ENCODE measurements at places on chromosomes 2 and 18.

DNA sequence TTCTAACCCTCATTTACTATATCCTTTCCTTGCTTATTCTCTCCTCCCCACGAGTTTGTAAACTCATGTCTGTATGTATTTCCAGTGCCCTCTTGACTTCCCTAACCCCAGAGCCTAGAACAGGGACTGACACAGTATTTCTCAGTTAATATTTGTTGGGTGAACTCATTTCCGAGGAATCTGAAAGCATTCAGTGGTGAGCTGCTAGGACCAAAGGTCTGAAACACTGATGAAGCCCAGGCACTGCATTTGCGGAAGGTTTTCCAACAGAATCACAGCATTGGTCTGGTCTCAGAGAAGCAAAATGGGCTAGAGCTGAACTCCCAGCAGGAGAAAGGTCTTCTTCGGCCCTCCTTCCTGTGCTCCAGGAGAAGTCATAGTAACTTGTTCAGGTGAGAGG is 56.8 kb downstream of the SOX11 start:
- DNase-seq, result no peak

DNA sequence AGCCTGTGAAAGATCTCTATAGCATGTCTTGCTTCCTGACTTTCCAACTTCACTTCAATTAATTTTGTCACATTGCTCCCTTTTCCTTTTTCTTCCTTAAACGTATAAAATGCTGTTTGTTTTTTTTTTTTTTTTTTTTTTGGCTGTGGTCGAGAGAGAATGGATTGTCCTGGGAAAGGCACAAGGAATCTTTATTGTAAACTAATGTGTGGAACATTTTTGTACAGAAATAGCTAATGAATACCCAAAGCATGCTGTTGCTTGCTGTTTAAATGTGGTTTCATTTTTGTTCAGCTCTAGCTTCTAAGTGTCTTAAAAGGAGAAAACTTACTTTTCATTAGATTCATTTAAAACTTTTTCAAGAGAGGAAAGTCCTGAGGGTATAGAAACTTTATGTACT is 105.5 kb downstream of the GPD2 start:
- DNase-seq, result no peak

GRCh38 chr2:201906777-201907562 is 100.6 kb downstream of the CDK15 start:
- DNase-seq, result no peak

GRCh38 chr2:112579241-112579640 is 5.2 kb upstream of the CHCHD5 start:
- no peak for DNase-seq

DNA sequence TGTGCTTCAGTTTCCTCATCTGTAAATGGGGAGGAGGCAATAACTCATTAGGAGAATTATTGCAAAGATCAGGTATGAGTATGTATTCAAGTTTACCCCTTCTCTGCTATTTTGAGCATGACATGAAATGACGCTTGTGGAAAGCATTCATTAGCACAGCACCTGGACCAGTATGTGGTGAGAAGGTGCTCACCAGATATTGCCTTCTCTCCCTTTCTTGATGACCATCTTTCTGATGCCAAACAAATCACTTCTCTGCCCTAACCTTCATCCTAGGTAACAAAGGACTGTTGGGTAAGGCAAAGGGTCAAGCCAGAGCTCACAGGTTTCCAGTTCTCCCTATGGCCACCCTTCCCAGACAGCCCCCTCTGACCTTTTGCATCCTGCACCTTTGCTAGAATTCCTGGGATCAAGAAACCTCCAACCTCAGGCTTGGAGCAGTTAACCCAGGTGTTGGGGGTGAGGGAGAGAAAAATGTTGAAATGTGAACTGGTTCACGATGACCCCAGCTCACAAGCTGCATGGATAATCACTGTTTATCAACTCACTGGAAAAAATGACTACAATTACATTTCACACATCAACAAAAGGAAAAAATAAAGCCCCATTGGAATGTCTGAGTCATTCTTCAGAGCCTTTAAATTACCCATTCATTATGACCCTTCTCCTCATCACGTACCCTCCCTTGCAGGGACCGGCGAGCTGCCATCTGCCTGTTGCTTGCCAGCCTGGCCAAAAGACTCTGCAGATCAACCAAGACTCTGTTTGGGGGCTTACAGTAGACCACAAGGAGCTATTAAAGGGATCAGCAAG is 41.6 kb downstream of the LBH start:
- DNase-seq, result no peak

DNA sequence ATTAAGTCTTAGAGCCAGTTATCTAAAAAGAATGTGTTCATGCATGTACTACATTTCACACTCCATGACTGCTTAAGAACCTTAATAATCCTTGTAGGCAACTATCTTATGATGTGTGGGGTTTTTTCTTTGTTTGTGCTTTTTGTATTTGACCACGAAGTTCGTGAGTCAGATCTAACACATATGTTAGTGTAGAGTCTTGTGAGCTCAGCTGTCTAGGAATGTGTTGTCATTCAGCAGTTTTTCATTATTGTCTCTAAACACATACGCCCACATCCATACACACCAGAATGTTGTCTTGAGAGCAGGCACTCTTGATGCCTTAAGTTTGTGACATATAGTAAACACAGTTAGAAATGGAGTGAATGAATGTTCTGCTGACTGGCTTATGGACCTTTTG is 38.4 kb downstream of the CAB39 start:
- no peak for DNase-seq

- DNase-seq, result no peak
These were observed 39.0 kb upstream of the SIX3 start for GRCh38 chr2:44902217-44903137.

DNA sequence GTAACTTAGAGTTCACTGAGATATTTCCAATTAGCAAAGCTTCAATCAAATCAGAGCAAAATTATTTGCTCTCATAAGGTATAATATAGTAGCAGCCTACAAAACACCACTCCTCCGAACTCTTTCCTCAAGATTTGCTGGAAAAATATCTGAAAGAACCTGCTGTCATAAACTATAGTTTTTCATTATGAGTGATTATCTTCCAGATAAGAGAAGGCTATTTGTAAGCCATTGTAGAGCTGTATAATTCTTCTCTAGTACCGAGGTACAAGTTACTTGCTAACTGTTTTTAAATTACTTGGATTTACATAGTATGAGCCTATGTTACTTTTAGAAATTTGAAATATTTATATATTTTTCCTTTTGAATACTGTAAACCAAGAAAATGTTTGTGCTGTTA is 2.1 kb downstream of the NDC80 start:
- DNase-seq, result no peak

GRCh38 chr2:149487189-149487588 is 100.4 kb downstream of the MMADHC start:
- no peak for DNase-seq

GRCh38 chr2:176745543-176746200 is 466.9 kb upstream of the HNRNPA3 start:
- DNase-seq, result no peak

GRCh38 chr2:206217166-206217565 is 57.3 kb upstream of the ZDBF2 start:
- DNase-seq, result no peak

DNA sequence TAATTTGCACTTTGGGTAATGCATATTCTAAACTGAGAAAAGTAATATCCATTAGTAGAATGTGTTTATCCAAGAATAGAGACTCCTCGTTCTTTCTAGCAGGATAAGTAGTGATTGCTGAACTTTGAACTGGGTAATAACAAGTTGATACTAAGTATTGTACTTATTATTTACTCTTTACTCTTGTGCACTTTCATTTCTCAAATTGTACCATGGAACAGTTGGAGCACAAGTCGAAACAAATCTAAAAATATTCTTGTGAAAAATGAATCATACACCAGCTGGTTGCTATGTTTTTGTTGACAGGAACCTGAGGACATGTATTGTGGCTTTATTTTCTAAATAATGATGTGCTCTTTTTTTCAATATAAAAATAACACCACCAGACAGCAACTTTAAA is 111.9 kb downstream of the RGPD3 start:
- DNase-seq, result no peak

- no peak for DNase-seq
These were observed 2.2 kb downstream of the MMADHC start for GRCh38 chr2:149585166-149585885.

- DNase-seq, result no peak
These were observed 47.4 kb downstream of the FSIP2 start for GRCh38 chr2:185785851-185786473.

GRCh38 chr18:10070561-10071000 is 156.8 kb downstream of the VAPA start:
- no peak for DNase-seq

DNA sequence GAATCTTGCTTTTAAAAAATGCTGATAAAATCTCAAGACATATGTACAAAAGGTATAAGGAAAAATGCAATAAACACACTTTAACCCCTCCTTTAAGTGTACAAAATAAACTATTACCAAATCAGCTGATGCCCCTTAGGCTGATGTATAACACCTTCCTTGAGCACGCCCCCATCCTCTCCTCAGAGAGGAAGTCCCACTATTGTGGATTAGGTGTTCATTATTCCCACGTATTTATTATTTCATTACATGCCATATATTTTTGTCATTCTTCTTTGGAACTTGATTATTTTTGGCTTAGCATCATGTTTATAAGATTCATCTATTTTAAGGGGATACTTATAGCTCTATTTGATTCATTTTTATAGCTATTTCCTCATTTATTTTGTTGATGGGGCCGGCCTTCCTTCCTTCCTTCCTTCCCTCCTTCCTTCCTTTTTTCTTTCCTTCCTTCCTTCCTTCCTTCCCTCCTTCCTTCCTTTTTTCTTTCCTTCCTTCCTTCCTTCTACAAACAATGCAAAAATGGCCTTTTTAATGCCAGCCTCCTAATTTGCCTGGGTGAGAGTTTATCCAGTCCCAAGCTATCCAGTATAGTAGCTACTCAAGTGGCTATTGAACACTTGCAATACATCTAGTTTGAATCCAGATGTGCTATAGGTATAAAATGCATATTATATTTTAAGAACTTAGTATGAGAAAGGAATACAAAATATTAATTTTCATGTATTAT is 4.0 kb downstream of the SERPINB13 start:
- DNase-seq, result no peak

DNA sequence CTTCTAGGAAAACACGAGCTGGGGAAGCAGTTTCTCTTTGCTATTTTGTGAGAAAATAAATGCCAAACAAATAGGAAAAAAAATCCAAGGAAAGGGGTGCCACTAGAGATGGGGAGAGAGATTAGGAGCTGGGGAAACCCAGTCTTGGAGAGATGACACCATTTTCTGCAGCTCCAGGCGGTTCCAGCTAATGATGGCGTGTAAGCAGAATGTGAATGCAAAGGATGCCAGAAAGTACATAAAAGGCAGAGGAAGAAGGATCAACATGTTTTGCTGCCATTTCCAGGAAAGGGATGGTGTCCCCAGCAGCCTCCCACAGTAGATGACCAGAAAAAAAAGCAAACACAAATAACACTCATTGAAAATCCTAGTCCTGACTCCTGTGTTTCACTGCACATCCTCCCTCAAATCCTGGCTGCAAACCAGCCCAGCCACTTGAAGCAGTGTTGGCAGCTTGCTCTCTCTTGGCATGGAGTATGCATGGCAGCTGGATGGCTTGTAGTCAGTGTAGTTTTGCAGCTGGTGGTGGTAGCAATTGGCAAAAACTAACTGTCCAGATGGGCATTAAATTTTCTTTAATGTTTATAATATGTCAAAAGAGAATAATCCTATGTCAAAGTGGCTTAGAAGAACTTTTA is 93.6 kb downstream of the FTCDNL1 start:
- peak; percentile 83 for DNase-seq

DNA sequence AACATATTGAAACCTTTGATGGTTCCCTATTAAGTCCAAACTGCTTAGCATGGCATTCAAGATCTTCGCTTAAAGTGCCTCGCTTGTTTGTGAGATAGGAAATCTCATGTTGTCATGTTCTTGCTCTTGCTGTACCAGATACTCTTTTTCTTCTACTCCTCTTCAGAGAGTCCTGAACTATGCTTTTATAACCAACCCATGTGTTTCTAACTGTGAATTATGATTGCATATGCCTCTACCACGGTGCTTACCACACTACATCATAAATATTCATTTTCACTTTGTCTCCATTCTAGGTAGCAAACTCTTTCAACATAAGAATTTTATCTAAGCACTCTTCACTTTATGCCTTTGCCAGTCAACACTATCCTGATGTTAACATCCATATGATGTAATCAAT is 23.6 kb downstream of the STAT4 start:
- DNase-seq, result no peak

DNA sequence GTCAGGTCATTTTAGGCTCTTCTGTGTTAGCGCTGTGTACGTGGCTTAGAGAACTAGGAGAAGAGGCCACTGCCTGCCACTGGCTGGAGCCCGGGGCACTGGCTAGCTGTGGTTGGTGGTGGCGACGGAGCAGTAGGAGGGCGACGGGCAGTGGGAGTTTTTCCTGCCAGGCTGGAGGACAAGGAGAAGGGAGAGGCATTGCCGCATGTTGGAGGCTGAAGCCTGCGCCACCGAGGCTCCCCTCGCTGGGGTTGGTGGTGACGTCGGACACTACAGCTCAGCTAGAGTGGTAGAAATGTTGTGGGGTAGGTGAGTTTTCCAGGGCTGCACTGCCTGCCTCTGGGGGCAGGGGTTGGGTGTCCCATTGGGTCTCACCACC is 41.7 kb upstream of the IMP4 start:
- DNase-seq, result no peak

DNA sequence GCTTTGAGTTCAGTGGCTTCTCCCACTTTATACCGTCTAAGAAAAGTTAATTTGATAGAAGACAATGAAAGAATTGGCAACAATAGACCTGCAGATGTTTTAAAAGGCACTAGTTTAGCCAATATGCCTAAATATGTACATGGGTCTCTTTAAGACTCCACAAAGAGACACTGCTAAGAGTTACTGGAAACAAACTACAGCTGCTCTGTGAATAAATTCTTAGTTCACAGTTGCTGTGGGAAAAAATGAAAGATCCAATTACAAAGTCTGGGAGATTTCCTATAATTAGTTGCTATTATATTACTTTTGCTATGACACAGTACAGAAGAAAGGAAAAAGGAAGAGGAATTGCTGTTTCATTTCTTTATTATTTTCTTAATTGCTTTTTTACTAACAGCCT is 34.3 kb downstream of the SCN9A start:
- no peak for DNase-seq

- DNase-seq, result no peak
These were observed 4.8 kb downstream of the REEP1 start for GRCh38 chr2:86332654-86333053.

- no peak for DNase-seq
These were observed 132.1 kb upstream of the STON1 start for GRCh38 chr2:48397846-48398245.

GRCh38 chr2:72917877-72918553 is 696 bp downstream of the EMX1 start:
- DNase-seq, result no peak

GRCh38 chr2:235694721-235695601 is 201.1 kb downstream of the AGAP1 start:
- DNase-seq, result no peak

- DNase-seq, result no peak
These were observed 134.9 kb upstream of the NDUFV2 start for GRCh38 chr18:8967573-8967972.

DNA sequence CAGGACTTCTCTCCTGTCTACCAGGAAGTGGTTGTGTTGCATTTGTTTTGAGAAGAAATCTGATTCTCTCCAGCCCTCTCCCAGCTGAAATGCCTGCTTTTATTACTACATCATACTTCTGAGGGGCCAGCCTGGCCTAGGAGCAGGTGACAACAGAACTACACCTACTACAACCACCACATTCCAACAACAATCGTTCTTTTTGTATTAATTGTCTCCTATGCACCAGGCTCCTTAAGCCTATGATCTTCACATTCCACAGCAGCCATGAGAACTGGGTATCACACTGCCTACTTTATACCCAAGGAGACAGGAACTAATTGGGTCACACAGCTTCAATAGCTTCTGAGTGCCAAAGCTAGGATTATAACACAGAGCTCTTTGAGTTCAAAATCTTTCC is 167.7 kb downstream of the TDRD15 start:
- no peak for DNase-seq

Measured in NCI-H524 treated with DMSO at 0.1 percent for 48 hours (cell line).